ENCODE measurements at places on chromosomes 4 and X.

- no peak for DNase-seq
Measured at GRCh38 chr4:157005193-157005592, 33.6 kb upstream of the PDGFC start.

GRCh38 chrX:4263030-4263803, 549.8 kb upstream of the PRKX start:
- no peak for DNase-seq

DNA sequence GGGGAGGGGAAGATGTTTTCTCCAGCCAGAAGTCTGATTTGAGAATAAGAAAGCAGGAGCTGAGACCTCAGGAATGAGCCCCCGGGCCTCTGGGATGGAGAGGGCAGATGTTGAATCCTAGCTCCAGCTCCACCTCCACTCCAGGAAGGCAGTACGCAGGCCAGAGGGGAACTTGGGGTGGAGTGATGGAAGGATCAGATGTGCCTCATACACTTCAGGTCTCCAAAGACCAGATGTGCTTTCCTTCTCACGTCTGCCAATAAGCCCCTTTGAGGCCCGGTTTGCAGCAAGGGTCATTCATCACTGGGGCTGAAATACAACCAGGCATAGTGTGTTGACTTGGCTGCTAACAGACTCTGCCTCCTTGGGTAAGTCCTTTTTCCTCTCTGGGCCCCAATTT, 28.1 kb downstream of the STARD8 start:
- DNase-seq = no peak

GRCh38 chr4:3352941-3353594, 60.2 kb downstream of the RGS12 start:
- no peak for DNase-seq

- DNase-seq = no peak
Measured at GRCh38 chr4:41881981-41882624, 53.1 kb upstream of the TMEM33 start.

DNA sequence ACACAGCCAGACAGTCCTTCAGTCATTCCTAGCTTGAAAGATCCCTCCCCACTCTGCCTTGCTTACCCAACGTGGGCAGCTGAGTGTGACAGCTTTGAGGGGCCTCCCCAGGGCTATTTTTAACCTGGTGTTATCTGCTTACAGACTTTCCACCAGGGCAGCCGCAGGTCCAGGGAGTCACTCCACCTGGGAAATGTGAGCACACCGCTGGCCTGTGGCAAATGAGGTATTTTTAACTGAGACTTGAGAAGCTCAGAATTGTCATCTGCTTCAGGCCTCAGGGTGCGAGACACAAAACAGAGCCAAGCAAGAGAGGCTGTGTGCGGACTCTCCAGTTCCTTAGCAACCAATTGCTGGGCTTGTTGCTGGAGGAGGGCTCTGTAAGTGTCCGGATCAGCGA, 13.0 kb downstream of the CORIN start:
- DNase-seq = no peak

- no peak for DNase-seq
Measured at GRCh38 chrX:106927023-106927422, 6.8 kb downstream of the CLDN2 start.

DNA sequence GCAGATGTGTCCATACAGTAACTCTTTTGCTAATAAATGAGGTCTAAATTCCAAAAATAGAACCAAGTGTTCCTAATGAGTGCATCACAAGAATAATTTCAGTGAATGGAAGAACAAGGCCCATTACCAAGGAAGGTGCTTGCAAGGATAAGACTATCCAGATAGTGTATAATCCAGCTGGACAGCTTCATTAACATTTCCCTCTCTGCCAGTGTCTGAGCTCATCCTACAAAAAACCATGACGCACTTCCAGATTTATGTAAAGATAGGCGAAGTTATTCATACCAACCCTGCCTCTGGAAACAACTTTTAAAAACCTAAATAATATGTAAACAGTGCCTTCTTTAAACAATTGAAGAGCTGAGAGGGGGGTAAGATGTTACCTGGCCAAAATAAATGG, 177.9 kb upstream of the STK26 start:
- DNase-seq = no peak

GRCh38 chrX:41478381-41478911, 31.3 kb downstream of the NYX start:
- DNase-seq = no peak

DNA sequence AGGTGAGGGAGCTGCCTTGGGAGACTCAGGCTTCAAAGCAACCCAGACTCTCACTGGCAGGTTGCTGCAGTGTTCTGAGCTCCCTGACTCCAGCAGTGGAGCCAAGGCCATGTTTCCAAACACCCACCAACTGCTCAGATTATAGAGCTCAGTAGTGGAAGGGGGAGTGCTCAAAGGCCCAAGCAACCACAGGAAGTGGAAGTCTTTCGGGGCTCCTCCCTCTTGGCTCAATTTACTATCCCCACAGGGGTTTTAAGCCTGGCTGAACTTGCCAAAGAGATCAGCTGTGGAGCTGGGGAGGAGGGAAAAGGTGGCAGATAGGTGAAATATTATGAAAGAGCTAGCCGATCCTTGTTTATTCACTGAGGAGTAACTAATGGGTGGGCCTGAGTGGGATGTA, 82.5 kb downstream of the HPRT1 start:
- DNase-seq = no peak

DNA sequence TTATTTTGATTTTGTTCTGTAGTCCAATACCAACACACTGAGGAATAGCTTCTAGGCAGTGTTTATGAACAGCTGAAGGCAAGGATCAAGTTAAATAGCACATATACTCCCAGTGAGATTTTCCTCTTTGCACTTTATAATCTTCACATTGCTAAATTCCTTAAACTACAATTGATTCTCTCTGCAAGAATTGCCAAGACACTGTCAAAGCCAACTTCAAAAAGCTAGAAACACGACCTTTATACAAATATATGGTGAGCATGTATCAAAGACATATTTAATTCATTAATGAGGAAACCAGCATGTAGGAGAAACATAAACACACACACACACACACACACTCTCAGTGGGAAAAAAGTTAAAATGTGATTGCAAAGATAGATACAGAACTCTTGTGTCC, 86.4 kb upstream of the FAM9C start:
- DNase-seq = no peak

DNA sequence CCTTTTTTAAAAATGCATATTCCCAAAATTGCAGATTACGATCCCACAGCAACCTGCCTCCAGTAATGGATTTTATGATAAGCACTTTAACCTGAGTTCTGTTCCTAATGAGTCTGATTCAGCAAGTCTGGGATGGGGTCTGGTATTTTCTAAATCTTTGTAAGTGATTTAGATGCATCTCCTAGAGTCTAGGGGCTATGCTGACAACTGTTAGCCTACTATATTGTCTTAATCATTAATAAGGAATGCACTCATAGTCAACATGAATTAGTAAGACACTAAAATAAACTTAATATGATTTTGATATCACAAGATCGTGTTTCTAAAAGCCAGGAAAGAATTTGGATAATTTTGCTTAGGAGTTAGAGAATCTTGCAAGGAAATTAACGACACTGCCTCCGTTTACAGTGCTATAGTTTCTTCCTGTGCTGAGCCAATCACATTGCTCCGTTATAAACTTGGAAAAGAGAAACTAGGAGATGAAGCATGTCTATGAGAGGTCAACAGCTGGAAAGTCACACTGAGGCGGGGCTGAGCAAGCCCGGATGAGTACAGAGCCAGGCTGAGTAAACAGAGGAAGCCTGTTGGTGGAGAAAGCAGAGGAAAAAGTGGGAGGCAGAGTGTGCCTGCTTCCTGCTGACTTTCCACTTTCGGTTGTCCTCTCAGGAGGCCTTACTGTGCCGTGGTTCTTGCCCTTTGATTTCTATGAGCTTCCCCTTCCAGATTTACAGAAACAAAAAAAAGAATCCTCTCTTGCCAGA, 5.4 kb downstream of the SCARB2 start:
- peak; percentile 68 for DNase-seq

GRCh38 chrX:118520216-118521206, 24.9 kb downstream of the DOCK11 start:
- DNase-seq = peak; percentile 31

- DNase-seq = no peak
Measured at GRCh38 chr4:80614319-80614718, 278.8 kb downstream of the CFAP299 start.

GRCh38 chrX:120457766-120458180, 11.3 kb downstream of the LAMP2 start:
- no peak for DNase-seq

- DNase-seq = no peak
Measured at GRCh38 chrX:53195401-53195800, 29.6 kb downstream of the KDM5C start.
